MCF 10A (cell line): ENCODE measurements at places on chromosomes 1 and 21.

- no peak for DNase-seq
Measured at GRCh38 chr1:205003358-205004131, 39.5 kb upstream of the CNTN2 start.

DNA sequence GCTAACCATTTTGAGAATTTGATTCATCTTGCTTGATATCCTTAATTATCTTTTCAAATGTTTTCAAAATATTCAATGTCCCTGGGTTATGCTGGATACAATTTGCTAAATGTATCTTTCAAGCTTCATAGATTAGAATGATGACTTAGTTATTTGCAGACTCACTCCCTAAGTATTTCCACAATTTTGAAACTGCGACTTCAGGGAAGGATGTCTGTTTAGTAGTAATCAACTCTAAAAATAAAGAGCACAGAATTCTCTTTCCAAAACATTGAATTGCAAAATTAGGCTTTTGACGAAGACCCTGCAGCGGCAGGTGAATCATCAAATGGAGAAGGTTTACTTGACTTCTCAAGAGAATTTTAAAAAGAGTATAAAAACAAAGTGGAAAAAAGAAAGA, 14.2 kb downstream of the RGS1 start:
- DNase-seq, result no peak

GRCh38 chr1:100188617-100189016, 10.6 kb upstream of the LRRC39 start:
- peak; percentile 47 for DNase-seq

GRCh38 chr1:23290836-23291565, 53.1 kb downstream of the HNRNPR start:
- DNase-seq, result no peak

DNA sequence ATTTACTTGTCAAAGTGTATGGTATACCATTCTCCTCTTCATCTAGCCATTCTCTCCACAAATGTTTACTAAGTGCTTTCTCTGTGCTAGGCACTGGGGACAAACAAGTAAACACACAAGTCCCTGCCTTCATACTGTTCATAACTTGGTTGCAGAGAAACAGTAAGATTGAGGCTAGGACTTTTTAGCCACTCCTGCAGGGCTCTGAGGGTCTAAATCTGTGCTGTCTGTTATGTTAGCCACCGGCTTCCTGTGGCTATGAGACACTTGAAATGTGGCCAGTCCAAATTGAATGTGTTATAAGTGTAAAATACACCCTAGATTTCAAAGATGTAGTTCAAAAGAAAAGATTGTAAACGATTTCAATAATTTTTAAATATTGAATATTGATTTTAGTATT, 50.2 kb downstream of the AZIN2 start:
- no peak for DNase-seq

GRCh38 chr1:109115685-109116084, 1.8 kb downstream of the ELAPOR1 start:
- no peak for DNase-seq

DNA sequence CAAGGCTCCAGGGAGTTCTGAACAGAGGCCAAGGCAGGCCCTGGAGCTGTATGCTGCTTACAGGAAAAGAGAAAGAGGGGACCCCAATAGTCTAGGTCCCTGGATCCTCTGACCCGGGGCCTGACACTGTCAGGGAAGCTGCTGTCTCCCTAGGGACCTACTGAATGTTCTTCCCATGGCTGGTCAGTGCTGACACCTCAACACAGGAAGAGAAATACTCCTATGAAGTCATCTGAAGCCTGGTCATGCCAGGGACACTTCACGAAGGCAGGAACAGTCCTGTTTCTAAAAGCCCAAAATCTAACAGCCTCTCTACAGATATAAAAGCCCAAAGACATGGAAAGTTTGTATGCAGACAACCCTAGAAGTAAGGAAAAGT, 1.7 kb upstream of the LAD1 start:
- DNase-seq, result no peak

- no peak for DNase-seq
Measured at GRCh38 chr1:28807046-28807445, 4.9 kb upstream of the OPRD1 start.

DNA sequence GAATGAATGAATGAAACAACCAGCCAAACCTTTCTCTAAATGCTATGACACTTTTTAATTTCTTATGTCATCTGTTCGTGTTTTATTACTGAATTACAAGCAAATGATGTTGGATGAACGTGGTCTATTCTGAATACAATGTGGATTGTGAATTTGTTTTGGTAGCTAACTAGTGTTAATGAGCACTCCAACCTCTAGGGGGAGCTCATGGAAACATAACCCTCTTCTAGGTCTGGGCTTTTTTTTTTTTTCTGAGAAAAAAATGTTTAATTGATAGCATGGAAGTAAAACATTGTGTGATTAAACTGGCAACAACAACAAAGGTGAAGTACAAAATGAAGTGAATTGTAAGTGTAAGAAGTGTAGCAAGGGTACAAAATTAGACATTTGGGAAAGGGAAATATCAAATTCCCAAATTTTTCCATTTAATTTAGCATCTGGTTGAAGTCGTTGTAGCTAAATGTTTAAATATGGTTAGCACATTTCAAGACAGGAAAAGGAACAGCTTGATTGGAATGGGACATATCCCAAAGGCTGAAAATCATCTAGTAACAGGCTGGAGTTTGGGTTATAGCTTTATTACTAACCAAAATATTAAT, 42.6 kb upstream of the PTGS2 start:
- peak; percentile 81 for DNase-seq

DNA sequence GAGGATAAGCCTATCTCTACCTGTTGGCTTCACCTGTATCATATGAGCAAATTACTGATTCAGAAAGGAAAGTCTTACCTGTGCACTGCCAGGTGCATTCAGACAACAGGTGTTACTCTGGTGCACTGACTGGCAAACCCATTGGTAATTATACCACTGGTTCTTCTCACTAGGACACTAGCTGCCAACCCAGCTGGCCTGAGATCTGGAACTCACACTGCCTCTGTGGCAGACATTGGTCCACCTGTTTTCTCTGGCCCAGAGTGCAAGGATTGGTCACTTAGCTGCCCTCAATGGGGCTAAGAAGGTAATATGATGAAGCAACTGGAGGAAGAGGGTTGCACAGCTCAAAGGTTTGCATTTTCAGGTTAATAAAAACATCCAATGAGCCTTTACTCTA, 140.2 kb upstream of the DNAH14 start:
- DNase-seq, result no peak

DNA sequence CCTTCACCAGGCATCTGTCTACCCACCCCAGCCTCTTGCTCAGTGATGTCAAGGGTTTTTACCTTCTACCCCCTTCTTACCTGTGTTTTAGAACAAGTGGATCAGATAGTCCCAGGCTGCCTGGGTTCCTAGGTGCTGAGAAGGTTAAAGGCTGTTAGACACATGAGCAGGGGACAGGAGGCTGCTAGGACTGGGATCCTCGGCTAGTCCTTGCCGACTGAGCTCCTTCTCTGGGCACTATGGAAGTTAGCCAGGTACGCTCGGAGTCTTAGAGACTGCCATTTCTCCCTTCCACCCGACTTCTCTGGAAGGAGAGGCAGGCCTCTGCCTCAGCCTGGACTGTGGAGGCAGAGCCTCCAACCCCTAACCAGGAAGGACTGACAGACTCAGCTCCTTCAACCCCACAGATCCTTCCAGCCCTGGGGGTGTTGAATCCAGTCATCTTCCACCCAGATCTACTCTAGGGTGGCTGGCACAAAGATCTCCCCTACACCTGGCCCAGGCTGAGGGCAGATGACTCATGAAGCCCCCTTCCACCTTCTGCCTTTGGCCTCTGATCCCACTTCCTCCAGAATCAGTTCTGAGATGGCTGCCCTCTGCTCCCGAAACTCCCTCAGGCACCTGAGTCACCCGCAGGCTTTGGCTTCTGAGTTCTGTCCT, at the start of gene DYNLT4:
Gene DYNLT4 (minus strand): TSS at position 648 of the 660 bp plus-strand sequence. CDS start 683 bp downstream, outside the sequence.
- DNase-seq, result no peak

GRCh38 chr1:63635681-63636080, 42.5 kb downstream of the PGM1 start:
- DNase-seq, result no peak

DNA sequence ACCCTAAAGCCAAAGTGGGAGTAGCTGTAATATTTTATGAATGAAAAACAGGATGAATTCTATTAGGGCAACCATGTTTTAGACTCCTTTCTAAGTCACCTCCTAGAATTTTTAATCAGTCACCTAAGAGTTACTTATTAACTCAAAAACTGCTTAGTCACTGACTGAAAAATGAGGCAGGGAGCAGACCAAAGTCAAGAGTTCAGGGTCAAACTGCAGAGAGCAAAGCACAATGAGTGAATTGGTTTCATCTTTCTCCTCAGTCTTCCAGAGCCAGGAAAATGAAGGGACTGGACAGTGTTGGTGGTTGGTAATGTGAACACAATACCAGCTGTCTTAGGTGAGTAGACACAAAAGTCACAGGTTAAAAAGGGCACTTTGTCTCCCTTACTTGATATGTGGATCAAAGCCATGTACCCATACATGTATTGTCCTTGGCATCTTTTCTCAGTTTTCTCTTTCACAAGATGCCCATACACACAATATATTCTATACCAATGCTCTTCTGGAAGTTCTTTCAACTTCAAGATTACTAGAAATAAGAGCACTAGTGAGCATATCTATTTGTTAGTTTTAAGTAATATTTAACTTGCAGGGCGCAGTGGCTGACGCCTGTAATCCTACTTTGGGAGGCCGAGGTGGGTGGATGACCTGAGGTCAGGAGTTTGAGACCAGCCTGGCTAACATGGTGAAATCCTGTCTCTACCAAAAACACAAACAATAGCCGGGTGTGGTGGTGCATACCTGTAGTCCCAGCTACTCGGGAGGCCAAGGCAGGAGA, 42.2 kb downstream of the ATP1B1 start:
- DNase-seq, result no peak

- no peak for DNase-seq
Measured at GRCh38 chr1:205542367-205542766, 37.9 kb downstream of the CDK18 start.

DNA sequence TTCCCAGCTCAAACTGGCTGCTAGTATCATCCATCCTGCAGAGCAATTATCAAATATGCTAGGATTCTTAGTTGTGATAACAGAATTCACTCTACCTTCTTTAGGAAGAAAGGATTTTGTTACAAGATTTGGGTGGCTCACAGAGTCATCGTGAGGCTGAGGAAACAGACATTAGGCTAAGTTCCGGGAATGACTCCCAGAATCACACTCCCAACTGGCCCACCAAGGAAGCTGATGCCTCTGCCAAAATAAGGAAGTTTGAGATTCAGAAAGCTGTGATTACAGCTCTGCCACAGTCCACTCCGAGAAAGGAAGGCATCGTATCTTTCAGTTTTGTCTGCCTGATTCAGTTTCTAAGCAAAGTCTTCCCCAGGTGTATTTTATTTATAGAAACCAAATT, 50.6 kb upstream of the LYPLAL1 start:
- DNase-seq, result no peak

DNA sequence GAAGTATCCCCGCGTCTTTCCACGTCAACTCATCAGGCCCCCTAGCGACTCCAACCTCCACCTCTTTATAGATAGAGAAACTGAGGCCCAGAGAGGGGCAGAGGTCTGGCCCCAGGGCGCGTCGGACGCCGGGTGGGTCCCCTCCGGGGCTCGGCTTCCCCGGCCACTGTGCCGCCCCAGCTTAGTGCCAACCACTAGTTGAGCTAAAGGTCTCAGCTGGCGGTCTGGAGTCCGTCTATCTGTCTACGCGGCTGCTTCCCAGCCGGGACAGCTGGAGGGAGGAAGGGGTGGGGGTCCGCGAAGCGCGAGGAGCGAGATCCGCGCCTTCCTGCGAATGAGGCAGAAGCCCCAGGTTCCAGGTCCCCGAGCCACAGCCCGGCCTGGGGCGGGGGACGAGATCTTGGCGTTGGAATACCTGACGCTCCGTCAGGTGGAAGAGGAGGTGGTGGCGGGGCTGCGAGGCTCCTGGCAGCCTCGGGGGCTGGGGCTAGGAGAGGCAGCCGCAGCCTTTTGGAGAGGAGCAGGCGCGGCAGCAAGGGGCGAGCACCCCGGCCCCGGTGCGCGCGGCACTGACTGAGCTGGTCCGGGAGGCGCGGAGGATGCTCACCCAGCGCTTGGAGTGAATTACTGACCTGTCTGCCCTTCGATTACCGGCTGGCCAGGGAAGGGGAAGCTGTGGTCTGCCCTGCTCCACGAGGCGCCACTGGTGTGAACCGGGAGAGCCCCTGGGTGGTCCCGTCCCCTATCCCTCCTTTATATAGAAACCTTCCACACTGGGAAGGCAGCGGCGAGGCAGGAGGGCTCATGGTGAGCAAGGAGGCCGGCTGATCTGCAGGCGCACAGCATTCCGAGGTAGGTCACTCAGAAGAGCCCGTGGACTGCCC, 937 bp downstream of the PODN start:
- no peak for DNase-seq

DNA sequence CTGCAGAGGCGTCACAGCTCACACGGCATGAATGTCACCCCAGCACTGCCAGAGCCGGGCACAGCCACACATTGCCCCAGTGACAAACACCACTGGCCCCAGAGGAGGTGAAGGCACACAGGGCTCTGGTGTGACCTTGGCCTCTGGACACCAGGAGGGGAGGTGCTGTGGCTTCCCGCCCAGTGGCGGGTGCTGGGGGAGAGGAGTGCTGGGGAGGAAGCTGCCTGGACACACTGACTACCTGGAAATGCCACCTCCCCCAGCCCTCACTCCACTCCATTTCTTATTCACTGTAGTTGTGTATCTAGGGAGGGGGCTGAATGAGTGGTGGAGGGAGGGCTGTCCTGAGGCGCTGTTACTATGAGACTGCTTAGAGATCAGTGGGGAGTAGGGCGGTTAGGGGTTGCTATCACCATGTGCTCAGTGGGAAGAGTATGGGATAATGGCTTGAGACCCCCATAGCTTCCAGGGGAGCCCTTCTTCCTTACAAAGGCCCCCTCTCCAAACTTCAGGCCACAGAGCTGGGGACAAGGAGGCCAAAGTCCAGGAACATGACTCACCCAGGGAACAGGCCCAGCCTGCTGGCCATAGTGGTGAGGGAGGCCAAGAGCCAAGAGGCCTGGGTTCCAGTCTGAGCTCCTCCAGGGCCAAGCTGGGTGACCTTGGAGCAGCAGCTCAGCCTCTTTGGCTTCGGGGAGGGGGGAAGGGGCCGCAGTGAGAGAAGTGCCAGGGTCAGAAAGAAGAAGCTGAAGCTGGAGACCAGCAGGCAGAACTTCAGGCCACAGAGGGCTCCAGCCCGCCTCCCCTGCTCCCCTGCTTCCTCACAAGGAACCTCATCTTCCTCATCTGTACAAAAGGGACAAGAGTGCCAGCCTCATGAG, 40.1 kb downstream of the AHDC1 start:
- no peak for DNase-seq

GRCh38 chr1:183567584-183567983, 22.7 kb downstream of the NCF2 start:
- DNase-seq, result peak; percentile 71

- DNase-seq, result no peak
Measured at GRCh38 chr1:66239834-66240233, 294.1 kb upstream of the SGIP1 start.
